ENCODE measurements at places on chromosomes 5 and 9.

DNA sequence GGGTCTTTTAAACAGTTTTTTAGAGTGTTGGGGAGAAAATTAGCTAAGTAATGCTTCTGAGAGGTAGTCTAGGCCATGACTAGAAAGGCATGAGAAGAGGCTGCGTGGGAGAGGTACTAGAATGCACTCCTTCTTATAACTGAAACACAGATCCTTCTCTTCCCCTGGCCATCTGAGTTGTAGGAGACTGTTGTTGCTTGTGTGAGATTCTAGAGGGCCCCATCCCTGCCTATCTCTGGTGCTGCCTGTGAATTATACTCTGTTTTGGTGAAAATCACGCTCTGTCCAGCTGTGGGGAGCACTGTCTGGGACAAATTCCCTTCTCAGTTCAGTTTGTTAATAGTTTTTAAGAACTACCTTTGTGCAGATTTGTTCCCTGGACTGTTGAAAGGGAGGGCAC, 37.5 kb downstream of the MAP1B start:
- DNase-seq, result no peak

DNA sequence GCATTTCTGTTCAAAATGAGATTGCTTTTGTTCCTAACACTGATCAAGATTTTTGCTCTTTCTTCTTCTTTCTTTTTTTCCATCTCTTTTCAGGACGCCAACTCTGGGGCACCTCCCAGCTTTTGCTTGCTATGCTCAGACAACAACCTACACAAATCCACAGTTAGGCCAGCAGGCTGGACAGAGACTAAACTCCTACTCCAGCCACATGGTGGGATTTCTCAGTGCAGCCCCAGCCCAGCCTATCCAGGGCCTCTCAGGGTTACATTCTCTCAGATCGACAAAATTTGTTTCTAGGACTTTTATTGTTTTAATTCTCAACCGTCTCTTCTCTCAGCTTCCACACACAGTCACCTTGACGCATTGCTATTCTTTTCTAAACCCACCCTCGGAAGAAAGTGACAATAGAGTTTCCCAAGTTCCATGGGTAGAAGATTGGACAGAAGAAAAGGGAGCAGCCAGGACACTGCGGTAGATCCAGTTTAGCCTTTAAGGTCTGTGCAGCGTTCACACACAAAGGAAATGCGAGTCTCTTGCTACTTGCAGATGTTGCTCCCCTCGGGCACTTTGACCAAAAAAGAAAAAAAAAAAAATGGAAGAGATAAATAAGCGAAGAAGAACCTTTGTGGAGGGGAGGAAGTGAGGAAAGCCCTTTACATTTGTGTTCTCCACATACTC, 588.6 kb upstream of the GRAMD2B start:
- DNase-seq, result no peak

- no peak for DNase-seq
Measured at GRCh38 chr9:37229882-37230482, 109.6 kb downstream of the ZCCHC7 start.

DNA sequence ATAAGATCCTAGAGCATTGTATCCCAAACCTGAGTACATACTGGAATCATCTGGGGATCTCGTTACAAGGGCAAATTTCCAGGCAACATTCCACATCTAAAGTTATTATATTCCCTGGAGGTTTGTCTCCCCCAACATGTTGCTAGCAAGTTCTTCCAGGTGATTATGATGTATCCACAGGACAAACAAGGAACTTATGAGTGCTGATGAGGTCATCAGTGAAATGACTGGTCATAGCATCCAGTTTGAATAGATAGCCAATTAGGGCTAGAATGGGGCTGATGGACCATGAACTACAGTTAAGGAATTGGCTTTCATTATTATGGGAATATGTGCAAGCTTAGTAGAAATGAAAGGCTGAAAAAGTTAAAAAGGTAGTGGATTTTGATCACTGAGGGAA, 115.2 kb downstream of the CWC27 start:
- no peak for DNase-seq

- no peak for DNase-seq
Measured at GRCh38 chr9:1001838-1002237, 25.4 kb downstream of the DMRT3 start.

DNA sequence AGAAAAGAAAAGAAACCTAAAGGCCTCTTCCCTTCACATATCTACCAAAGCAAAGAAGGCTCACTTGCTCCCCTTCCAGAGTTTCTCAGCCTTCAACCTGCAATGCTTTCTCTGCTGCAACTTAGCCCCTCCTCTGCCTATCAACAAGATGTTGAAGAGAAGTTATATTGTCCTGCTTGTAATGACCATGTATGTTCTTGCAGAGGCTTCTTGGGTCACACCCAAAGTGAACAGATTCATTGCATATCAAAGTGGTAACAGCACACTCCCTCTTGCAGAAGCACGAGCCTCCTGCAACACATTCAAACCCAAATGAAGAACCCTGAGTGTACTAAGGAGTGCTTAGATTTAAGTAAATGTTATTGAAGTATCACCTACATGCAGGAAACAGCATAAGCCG, 494.3 kb downstream of the NTRK2 start:
- no peak for DNase-seq

- peak; percentile 2 for DNase-seq
Measured at GRCh38 chr5:176700239-176700847, 53.1 kb downstream of the TSPAN17 start.

GRCh38 chr9:136655536-136656182, 7.1 kb upstream of the EGFL7 start:
- DNase-seq, result no peak
